ENCODE measurements at places on chromosomes 7 and 10.
A peak's percentile ranks its signal among the peaks of the same experiment; 100 is the strongest.

GRCh38 chr7:127905491-127906330 is 125.5 kb downstream of the LRRC4 start:
- no peak for DNase-seq

DNA sequence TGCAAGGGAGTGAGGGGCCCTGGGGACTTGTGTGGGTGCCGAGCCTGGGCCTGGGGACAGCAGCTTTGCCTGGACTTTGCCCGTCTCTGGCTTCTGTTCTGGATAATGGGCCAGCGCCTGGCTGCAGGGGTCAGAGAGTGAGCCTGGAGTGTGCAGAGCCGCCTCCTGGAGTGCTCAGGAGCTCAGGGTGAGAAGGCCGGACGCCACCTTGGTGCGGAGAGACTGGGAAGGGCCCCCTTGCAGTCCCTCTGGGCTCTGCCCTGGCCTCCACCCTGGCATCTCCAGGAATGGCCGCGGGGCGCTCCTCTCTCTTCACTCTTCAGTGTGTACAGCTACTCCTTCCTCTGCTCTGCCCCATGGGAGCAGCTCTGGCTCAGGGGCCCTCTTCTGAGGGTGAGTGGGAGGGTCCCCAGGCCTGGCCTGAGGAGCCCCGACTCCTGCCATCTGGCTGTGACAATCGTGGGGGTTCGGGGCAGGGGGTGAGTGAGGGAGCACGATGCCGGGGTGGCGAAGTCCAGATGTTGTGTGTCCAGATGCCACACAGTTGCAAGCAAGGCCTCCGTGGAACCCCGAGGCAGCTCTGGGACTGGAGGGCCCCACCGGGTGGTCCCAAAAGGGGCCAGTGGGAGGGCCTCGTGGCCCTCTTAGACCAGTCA is 187.1 kb downstream of the DNAJB6 start:
- no peak for DNase-seq

DNA sequence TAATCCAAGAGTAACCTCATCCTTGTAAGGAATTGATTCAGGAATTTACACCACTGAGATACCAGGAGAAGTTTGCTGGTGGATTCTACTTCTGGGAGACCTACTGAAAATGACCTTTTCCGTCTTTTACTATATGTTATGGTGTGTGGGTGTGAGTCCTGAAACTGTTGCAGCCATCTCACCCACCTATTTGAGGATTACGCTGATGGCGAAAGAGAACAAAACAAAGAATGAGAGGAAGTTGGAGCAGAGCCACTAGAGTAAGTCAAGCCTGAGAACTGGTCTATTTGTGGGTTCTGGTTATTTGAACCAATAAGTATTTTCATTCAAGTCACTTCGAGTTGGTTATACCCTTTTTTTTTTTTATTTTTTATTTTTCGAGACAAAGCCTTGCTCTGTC is 12.7 kb upstream of the ABCC2 start:
- DNase-seq = no peak

GRCh38 chr10:91602868-91603568 is 29.9 kb downstream of the PPP1R3C start:
- no peak for DNase-seq

- peak; percentile 81 for DNase-seq
Measured at GRCh38 chr10:98339799-98340198, 71.8 kb upstream of the LOXL4 start.

DNA sequence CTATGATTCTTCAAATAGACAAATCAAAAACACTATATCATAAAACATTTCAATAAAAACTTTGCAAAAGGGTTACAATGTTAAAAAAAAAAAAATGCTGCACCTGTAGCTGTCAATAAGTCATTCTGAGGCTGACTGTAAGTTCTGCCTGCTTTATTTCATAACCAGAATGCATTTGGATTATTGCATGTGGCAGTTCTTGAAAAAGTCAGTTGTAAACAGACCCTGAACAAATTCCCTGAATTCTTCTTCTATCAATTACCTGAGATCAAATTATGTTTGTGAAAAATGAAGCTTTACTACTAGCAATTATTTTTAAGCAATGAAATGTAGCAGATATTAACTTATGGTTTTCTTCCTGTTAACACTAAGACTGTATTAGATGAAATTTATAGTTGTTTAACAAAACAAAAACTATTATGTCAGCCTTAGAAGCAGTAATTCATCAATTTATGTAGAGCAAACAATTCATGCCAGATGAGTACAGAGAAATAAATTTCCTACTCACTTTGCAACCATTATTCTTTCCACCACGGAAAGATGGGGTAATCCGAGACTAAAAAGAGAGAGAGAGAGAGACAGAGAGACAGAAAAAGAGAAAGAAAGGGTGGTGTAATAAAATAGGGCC is 107.8 kb downstream of the SFMBT2 start:
- no peak for DNase-seq

DNA sequence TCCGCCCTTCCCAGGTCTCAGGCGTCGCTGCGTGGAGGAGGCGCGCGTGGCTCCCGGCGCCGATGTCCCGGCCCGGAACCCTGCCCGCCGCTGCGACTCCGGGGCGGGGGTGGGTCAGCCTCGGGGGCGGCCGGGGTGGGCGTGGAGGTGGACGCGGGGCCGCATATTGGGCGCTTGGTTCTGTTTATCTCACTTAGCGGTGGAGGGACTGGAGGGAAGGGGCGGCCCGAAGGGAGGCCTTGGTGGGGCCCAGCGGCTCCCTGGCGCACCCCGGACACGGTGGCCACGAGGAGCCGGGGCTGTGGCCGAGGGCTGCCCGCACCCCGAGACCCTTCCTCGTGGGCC is 8.6 kb downstream of the UNCX start:
- DNase-seq = no peak

DNA sequence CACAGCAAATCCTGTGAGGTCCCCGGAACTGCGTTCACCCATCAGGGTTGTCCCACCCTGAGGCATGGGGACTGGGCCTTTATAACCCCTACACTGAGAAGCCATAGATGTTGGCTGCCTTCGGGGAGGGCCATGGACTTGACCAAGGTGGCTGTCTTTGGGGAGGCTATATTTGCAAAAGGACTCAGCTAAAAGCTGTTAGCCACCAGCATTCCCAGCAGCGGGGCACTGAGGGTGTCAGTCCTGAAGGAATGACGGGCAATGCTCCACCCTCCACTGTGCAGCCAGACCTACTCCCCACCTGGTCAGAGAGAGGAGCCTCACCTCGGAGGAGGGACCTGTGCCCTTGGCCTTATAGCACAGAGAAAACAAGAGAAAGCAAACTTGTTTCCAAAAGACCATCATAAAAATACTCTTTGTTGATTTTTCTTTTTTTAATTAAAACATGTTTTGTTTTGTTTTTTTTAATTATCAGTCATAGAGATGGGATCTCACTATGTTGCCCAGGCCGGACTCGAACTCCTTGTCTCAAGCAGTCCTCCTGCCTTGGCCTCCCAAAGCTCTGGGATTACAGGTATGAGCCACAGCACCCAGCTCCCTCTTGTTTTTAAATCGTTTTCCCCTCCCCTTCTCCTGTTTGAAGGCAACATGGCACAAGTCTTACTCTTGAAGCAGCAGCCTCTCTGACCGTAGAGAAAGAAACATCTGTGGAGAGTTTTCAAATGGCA is 26.7 kb upstream of the CUX1 start:
- no peak for DNase-seq

- no peak for DNase-seq
Measured at GRCh38 chr7:105269397-105269796, 119.3 kb downstream of the SRPK2 start.

GRCh38 chr10:82084496-82084895 is 209.5 kb downstream of the NRG3 start:
- no peak for DNase-seq

- no peak for DNase-seq
Measured at GRCh38 chr10:110502851-110503301, 5.2 kb downstream of the DUSP5 start.
